ENCODE measurements at places on chromosomes 4 and X. TPM values are rescaled to one million over a fixed set of nuclear protein-coding genes. Genes with fewer than 3 reads are reported as not detected.

PPEF2 gene
- 0.23 TPM for total RNA-seq

GRCh38 chr4:111540671-111541070 lies 604.6 kb upstream of the FAM241A start:
- no peak overlapping the region for H3K4me3 ChIP-seq
- no peaks in the 10 kb centered on the region for H3K4me1 ChIP-seq
- no peak for DNase-seq
- H3K27me3 ChIP-seq, result no peaks in the 10 kb centered on the region

GRCh38 chr4:67765401-67765800 lies 11.2 kb upstream of the GNRHR start:
- no peaks in the 10 kb centered on the region for H3K27me3 ChIP-seq
- no peak overlapping the region for H3K4me3 ChIP-seq
- no peak for DNase-seq
- H3K36me3 ChIP-seq, result no peaks in the 10 kb centered on the region

- H3K36me3 ChIP-seq, result no peaks in the 10 kb centered on the region
- no peak overlapping the region for H3K27ac ChIP-seq
- H3K27me3 ChIP-seq, result no peaks in the 10 kb centered on the region
- no peaks in the 10 kb centered on the region for H3K4me1 ChIP-seq
- peak; percentile 64 for DNase-seq
- H3K4me3 ChIP-seq, result no peak overlapping the region
Measured at GRCh38 chr4:65399084-65399483, 271.2 kb downstream of the EPHA5 start.

PNMA6F gene
- total RNA-seq, result not detected

GRSF1 gene
- total RNA-seq, result 40.2 TPM

GRCh38 chr4:544386-545105 lies 31.5 kb downstream of the TMEM271 start:
- no peaks in the 10 kb centered on the region for H3K27me3 ChIP-seq
- peak; percentile 16 for DNase-seq
- no peak overlapping the region for H3K27ac ChIP-seq
- H3K36me3 ChIP-seq, result no peaks in the 10 kb centered on the region

FGD1 gene
- total RNA-seq, result 4.1 TPM

PRAF2 gene
- total RNA-seq, result 16.1 TPM

GRCh38 chrX:150567645-150568319 lies 639 bp upstream of the MTM1 start:
- no peaks in the 10 kb centered on the region for H3K36me3 ChIP-seq
- DNase-seq, result peak; percentile 70
- H3K27ac ChIP-seq, result peak overlapping the region; percentile 98
- H3K27me3 ChIP-seq, result no peaks in the 10 kb centered on the region
- H3K4me3 ChIP-seq, result no peak overlapping the region

DNA sequence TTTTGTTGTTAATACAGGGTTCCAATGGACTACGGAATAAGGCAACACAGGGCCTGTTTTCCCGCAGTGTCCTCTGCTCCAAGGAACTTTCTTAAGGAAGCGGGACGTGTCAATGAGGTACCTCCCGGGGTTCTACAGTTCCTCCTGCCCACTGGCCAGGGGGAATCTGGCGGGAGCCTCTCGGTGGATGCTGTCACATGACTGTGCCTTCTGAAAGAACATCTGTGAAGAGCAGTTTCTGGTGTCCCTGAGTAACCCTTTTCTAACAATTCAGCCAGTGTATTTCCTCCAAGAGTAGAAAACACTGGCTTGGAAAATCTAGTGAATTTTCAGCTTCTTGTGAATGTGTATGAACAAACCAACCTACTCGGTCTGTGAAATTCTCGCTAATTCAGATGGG lies 32.7 kb downstream of the MFAP3L start:
- no peaks in the 10 kb centered on the region for H3K27me3 ChIP-seq
- no peaks in the 10 kb centered on the region for H3K4me1 ChIP-seq
- no peaks in the 10 kb centered on the region for H3K36me3 ChIP-seq
- no peak for DNase-seq
- no peak overlapping the region for H3K27ac ChIP-seq

GRCh38 chr4:24809376-24809775 lies 14.0 kb downstream of the SOD3 start:
- H3K27ac ChIP-seq, result no peak overlapping the region
- H3K4me3 ChIP-seq, result no peak overlapping the region
- no peaks in the 10 kb centered on the region for H3K27me3 ChIP-seq

ZIC3 gene
- not detected for total RNA-seq

- peaks cover 4% of the 10 kb centered on the region for H3K4me1 ChIP-seq
- H3K27ac ChIP-seq, result no peak overlapping the region
- H3K4me3 ChIP-seq, result peak overlapping the region; percentile 57
- H3K36me3 ChIP-seq, result no peaks in the 10 kb centered on the region
Measured at GRCh38 chr4:52051615-52052474, 741 bp downstream of the SPATA18 start.

DNA sequence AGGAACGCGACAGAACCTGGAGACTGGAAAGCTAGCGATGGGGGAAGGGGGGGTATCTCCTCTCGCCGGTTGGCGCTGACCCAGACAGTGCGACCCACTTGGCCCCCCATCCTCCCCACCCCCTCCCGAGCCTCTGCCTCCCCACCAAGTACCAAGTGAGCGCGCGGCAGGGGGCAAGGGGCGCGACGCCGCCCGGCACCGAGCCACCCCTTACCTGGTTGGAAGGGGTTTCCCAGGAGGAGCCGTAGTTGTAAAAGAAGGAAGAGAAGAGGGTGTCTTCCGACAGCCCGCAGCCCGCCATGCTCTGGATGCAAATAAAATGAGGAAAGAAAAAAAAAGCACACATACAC lies 112.2 kb downstream of the DHX15 start:
- peak overlapping the region; percentile 51 for H3K4me3 ChIP-seq
- peaks cover 38% of the 10 kb centered on the region for H3K4me1 ChIP-seq
- DNase-seq, result no peak
- H3K27me3 ChIP-seq, result no peaks in the 10 kb centered on the region
- no peaks in the 10 kb centered on the region for H3K36me3 ChIP-seq

DNA sequence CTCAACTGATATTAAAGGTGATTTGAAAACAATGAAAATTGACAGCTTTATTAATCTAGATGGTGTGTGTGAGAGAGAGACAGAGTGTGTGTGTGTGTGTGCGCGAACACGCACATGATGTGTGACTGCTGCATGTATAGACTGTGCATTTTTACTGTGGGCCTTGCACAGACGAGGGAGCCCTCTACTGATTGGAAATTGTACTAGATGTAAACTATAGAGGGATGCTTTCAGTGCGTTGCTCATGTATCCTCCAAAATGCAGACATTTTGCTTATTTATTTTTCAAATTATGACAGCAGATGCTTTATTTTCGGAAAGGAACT lies 168.4 kb upstream of the GK2 start:
- H3K27me3 ChIP-seq, result no peaks in the 10 kb centered on the region
- H3K4me3 ChIP-seq, result no peak overlapping the region
- no peak for DNase-seq
- H3K4me1 ChIP-seq, result no peaks in the 10 kb centered on the region

DNA sequence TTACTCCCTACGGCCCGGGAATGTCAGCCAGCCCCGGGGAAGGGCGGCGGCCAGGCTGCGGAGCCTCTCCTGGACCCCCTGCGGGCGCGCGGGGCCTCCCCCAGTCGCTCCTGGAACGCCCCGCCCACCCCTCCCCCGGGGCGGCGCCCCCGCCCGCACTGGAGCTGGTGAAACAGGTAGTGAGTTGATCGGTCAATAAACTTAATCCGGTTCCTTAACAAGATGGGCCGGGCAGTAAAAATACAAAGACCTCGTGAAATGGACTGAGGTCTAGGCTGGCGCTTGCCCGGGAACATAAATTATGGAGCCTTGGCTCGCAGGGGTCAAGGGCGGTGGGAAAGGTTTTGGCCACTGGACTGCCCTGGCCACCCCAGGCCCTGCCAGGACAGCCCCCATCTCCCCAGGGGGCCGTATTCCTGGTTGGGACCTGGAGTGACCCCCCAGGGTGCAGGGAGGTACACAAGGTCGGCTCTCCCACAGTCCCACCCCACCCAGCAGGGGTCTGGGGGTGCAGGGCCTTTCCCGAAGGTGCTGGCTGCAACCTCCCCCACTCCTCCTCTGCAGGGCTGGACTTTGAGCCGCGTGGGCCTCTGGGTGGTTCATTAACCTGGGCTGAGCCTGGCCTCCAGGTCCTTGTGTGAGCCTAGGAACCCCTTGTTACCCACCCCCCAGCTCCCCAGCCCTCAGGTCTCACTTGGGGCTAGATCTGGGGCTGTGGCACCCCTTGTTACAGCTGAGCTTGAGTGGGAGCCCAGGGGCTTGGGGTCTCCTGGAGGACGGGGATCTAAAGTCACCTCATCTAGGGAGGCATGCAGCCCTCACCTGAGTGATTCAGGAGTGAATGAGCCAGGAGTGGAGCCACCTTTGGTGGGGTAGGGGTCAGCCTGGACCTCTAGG lies 2.5 kb downstream of the FGFR3 start:
- H3K27ac ChIP-seq, result no peak overlapping the region
- H3K36me3 ChIP-seq, result no peaks in the 10 kb centered on the region
- DNase-seq, result no peak
- H3K4me1 ChIP-seq, result peaks cover 27% of the 10 kb centered on the region
- H3K4me3 ChIP-seq, result peak overlapping the region; percentile 25

GRCh38 chrX:51257490-51257889 lies 75.1 kb upstream of the NUDT10 start:
- H3K27ac ChIP-seq, result no peak overlapping the region
- no peak for DNase-seq
- no peaks in the 10 kb centered on the region for H3K4me1 ChIP-seq
- no peaks in the 10 kb centered on the region for H3K36me3 ChIP-seq
- H3K27me3 ChIP-seq, result no peaks in the 10 kb centered on the region

DNA sequence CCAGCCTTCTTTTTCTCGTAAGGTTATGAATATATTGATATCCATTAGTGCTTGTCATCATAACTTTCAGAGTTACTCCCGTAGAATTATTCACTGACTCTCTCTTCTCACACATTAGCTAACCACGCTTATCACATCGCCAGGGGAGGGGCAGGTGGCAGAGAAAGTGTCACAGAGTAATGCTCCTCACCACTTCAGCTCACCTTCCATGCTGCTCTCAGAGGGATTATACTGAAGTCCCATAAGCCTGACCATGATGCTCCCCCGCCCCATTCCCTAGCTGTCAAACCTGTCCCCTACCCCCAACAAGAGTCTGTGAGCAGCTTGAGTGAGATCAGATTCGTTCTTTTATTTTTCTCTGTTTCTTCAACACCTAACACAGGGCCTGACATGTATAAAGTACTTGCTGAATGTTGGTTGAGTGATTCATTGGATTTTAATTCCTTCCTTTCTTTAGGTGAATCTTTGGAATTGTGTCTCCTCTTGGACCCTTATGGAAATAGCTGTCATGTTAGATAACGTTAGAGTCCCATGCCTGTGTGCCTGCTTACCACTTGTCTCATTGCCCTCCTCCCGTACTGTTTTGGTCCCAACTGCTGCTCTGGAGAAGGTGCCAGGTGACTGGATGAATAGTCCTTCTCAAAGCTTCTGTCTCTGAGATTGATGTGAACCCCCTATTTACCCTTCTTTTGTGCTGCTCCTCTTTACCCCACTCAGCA lies 55.1 kb downstream of the RS1 start:
- no peaks in the 10 kb centered on the region for H3K4me1 ChIP-seq
- no peak overlapping the region for H3K27ac ChIP-seq
- DNase-seq, result no peak
- H3K36me3 ChIP-seq, result no peaks in the 10 kb centered on the region
- H3K27me3 ChIP-seq, result no peaks in the 10 kb centered on the region

DNA sequence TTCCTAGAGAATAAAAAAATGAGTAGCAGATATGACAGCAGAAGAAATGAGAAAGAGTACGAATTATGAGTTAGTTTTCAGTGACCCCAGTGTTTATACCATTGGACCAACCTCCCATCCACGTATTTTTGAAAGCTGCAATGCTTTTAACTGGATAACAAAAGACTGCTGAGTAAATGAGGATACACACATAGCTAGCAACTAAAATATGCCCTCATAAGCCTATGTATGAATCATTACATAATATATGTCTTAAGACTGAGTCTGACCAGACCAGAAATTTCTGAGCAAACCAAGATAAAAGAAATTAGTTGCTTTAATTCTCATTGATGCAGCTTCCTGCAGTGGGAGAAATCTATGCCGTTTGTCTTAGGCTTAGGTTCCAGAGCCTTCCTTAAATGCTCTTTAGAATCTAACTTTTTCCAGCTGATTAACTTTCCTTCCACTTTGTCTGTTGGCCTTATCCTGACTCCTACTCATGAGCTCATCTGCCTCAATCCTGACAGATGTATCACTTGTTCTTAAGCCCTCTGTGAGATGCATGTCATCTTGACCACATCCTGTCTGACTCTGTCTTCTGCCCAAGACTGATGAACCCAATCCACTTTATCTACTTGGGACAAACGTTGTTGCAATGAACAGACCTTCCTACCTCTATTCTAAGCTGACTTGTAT lies 301.4 kb upstream of the AADAT start:
- H3K4me3 ChIP-seq, result no peak overlapping the region
- H3K27ac ChIP-seq, result no peak overlapping the region
- no peaks in the 10 kb centered on the region for H3K27me3 ChIP-seq
- H3K4me1 ChIP-seq, result no peaks in the 10 kb centered on the region
- H3K36me3 ChIP-seq, result no peaks in the 10 kb centered on the region

- no peak overlapping the region for H3K27ac ChIP-seq
- no peak for DNase-seq
- no peaks in the 10 kb centered on the region for H3K4me1 ChIP-seq
Measured at GRCh38 chrX:41064018-41064417, 21.2 kb upstream of the USP9X start.

DNA sequence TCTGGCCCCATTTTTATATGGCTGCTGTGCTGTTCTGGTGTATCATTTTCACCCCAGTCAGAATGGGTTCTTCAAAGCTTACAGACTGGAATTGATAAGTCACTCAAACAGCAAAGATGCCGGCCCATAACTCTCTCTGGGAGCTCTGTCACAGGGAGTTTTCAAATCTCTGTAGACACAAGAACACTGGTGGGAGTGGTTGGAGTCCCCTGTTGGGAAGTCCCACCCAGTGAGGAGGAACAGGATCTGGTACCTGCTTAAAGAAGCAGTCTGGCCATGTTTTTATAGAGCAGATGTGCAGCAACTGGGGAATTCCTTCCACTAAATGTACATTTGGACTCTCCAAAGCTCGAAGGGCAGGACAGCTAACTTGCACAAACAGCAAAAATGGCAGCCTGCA lies 69.3 kb upstream of the UGT2B7 start:
- H3K4me3 ChIP-seq, result no peak overlapping the region
- no peaks in the 10 kb centered on the region for H3K27me3 ChIP-seq
- no peaks in the 10 kb centered on the region for H3K4me1 ChIP-seq
- no peaks in the 10 kb centered on the region for H3K36me3 ChIP-seq
- no peak overlapping the region for H3K27ac ChIP-seq
- no peak for DNase-seq

- no peaks in the 10 kb centered on the region for H3K27me3 ChIP-seq
- H3K4me3 ChIP-seq, result no peak overlapping the region
- H3K27ac ChIP-seq, result no peak overlapping the region
- peaks cover 30% of the 10 kb centered on the region for H3K36me3 ChIP-seq
Measured at GRCh38 chrX:68841251-68842049, 12.6 kb downstream of the EFNB1 start.

- peaks cover 5% of the 10 kb centered on the region for H3K4me1 ChIP-seq
- no peaks in the 10 kb centered on the region for H3K27me3 ChIP-seq
- no peak for DNase-seq
- no peaks in the 10 kb centered on the region for H3K36me3 ChIP-seq
- H3K4me3 ChIP-seq, result no peak overlapping the region
Measured at GRCh38 chr4:100977274-100977673, 370.1 kb downstream of the PPP3CA start.

GRCh38 chrX:134688031-134688823 lies 30.0 kb upstream of the PLAC1 start:
- H3K27me3 ChIP-seq, result no peaks in the 10 kb centered on the region
- no peak for DNase-seq
- no peaks in the 10 kb centered on the region for H3K4me1 ChIP-seq

Measured in spleen (tissue), 13 donors.